ENCODE measurements at places on chromosomes 2 and 18.

DNA sequence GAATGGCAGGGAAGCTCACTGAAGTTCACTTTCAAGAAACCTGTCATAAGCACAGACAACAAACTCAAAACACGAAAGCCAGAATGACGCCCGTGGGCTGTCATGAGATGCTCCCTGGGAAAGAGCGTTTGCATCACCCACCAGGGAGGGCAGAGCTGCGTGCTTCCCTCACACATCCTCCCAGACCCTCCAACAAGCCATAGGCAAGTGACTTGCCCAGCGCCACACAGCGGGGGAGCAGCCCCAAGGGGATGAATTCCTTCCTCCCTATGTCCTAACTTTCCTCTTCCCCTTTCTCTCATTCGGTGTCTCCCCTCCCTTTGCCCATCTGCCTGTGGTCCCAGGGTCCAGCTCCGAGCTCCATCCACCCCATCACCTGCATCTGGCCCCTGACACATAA, 10.7 kb downstream of the BIN1 start:
- DNase-seq, result no peak

GRCh38 chr2:211367293-211367692, 810.9 kb downstream of the CPS1 start:
- DNase-seq, result peak; percentile 6

GRCh38 chr2:217666338-217666737, 336.5 kb downstream of the TNS1 start:
- DNase-seq, result no peak

DNA sequence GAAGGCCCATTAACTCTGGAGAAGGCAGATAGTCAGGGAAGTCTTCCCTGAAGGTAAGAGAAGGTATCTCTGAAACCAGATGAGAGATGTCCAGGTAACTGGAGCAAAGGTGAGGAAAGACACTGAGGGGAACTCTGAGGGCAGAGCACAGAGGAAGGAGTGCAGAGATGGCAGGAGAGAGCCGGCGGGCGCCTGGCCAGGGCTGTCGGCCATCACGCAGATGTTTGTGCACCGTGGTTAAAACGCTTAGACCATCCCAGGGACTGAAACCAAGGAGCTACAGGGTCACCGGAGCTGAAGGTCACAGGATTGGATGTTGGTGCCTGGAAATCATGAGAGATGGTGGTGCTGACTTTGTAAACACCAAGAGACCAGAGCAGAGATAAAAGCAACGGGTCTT, 55.4 kb downstream of the LAMA1 start:
- no peak for DNase-seq

DNA sequence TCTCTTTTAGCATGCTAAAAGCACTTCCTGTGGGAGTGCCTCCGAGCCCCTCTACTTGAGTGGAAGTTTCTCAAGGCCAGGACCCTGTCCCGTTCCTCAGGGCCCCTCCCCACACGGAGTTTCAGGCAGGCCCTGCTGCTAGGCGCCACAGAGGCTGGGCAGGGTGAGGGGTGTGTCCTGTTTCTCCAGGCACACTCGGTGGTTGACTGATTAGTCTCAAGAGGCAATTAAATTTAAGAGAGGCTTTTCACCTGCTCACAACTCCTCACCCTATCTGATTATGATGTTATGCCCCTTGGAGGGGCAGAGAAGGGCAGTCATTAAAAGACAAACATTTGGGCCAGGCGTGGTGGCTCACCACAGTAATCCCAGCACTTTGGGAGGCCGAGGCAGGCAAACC, 160.8 kb upstream of the HAAO start:
- DNase-seq, result no peak

DNA sequence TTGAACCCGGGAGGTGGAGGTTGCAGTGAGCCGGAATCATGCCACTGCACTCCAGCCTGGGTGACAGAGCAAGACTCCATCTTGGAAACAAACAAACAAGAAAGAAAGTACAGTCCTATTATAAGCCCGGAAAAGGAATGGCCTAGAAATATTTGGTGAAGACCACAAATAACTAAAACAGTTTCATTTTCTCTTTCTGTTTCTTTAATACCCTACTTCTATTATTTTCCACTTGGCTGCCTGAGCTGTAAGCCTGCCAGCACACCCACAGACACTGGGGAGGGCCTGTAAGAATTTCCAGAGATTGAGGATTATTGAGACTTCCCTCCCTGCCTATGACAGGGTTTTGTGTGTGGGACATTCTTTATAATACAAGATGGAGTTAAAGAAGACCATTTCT, 188.0 kb upstream of the DCC start:
- no peak for DNase-seq

All from retinal pigment epithelial cell (primary cell).